ENCODE measurements at places on chromosomes 5 and 9. TPM values are rescaled to one million over a fixed set of nuclear protein-coding genes. Genes with fewer than 3 reads are reported as not detected.

Gene DMRTA1
- polyA plus RNA-seq: 1.2 TPM

Gene C9
- not detected for polyA plus RNA-seq

Gene PRDM9
- not detected for polyA plus RNA-seq

Gene ANKRD31
- not detected for polyA plus RNA-seq

Gene INSL6
- not detected for polyA plus RNA-seq

Gene NEUROG1
- not detected for polyA plus RNA-seq

Gene DBH
- polyA plus RNA-seq: not detected

Gene ECM2
- 1.2 TPM for polyA plus RNA-seq

Gene ECSCR
- 5.4 TPM for polyA plus RNA-seq

Gene EPB41L4B
- 22.8 TPM for polyA plus RNA-seq
